T-helper 17 cell (primary cell): ENCODE measurements at places on chromosomes 16 and 17. TPM values are rescaled to one million over a fixed set of nuclear protein-coding genes. Genes with fewer than 3 reads are reported as not detected.

WNT9B gene
- total RNA-seq: not detected

GPRC5C gene
- total RNA-seq: not detected

ELMO3 gene
- 2.4 TPM for total RNA-seq

MT4 gene
- not detected for total RNA-seq

NOS2 gene
- total RNA-seq: 0.07 TPM

SLC5A11 gene
- not detected for total RNA-seq

ARL5C gene
- not detected for total RNA-seq

PALB2 gene
- 8.2 TPM for total RNA-seq

VAT1L gene
- not detected for total RNA-seq

MYH8 gene
- total RNA-seq: not detected

PMFBP1 gene
- total RNA-seq: 3.4 TPM
